T-cell (primary cell): ENCODE measurements at places on chromosomes 2 and 18.

- no peak for DNase-seq
These were observed 322.8 kb downstream of the LRRTM4 start for GRCh38 chr2:77199411-77199810.

- DNase-seq = no peak
These were observed 338.1 kb upstream of the RAB6C start for GRCh38 chr2:129641371-129641770.

- DNase-seq = no peak
These were observed 215.8 kb downstream of the ALPK2 start for GRCh38 chr18:58412844-58413666.

- no peak for DNase-seq
These were observed 11.2 kb downstream of the CASP10 start for GRCh38 chr2:201194097-201194496.

- no peak for DNase-seq
These were observed 101.2 kb upstream of the SLC38A11 start for GRCh38 chr2:165056564-165056963.

GRCh38 chr2:203886661-203887151, 19.1 kb downstream of the CTLA4 start:
- DNase-seq = no peak

DNA sequence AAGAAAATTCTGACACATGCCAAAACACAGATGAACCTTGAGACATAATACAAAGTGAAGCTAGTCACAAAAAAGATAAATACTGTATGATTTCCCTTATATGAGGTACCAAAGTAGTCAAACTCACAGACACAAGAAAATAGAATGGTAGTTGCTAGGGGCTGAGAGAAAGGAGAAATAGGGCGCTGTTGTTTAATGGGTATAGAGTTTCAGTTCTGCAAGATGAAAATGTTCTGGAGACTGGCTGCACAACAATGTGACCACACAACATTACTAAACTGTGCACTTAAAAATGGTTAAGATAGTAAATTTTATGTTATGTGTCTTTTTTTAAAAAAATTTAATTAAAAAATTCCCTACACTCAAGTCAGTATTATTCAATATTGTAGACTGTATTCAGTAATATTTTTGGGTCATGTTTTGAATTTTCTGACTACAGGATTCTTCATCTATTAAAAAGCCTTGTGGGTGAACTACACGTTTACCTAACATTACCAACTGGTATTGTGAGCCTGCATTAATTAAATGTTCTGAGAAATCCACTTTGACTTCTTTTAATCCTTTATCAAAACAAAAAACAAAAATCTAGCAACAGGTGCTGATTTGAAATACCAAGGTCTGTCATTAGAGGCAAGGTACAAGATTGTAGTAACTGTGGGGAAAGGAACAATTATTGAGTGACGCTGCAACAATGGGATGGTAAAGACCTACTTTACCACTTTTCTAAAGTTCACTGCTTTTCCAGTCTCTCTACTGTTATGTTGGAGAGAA, 140.8 kb upstream of the ZFP36L2 start:
- DNase-seq = no peak

DNA sequence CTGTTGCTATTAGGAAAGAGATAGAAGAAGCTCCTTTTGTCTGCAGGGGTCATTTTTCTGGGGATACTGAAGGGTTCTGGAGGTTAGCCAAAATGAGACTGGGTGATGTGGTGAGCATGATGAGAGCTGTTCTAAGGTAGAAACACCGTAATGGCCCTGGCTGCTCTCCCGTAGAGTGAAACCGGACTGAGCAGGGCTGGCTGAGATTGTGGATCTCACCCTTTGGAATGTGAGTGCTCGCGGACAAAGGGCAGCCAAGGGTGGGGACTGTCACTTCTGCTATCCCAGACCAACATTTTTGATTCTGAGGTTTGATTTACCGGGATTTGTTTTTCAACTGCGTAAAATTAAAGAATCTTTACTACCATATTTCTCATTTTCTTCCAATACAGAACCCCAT, 36.2 kb downstream of the TNFRSF11A start:
- DNase-seq = no peak

- no peak for DNase-seq
These were observed 894.5 kb upstream of the POU3F3 start for GRCh38 chr2:103959174-103960128.

DNA sequence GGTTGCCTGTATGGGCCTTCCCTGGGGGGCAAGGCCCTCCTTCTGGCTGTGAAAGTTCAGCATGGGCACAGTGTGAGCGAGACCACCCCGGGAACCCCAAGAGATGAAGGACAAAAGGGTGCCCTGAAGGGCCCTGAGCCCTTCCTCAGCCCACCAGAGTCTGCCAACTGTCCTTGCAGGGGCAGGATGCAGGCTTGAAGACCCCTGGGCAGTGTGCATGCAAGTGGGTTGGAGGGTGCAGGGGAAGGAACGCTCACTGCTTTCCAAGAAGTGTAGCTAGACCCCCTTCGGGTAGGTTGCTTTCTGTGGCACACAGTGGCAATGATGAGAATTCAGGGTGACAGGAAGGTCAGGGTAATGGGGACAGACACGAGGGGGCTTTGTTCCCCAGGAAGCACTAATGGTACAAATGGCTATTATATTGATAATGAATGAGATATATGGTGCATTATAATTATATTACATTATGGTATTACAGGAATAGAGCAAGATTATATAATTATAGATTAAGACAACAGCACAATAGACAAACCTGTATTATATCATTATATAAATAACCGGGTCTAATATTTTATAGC, 228.7 kb downstream of the ATAD2B start:
- DNase-seq = no peak

DNA sequence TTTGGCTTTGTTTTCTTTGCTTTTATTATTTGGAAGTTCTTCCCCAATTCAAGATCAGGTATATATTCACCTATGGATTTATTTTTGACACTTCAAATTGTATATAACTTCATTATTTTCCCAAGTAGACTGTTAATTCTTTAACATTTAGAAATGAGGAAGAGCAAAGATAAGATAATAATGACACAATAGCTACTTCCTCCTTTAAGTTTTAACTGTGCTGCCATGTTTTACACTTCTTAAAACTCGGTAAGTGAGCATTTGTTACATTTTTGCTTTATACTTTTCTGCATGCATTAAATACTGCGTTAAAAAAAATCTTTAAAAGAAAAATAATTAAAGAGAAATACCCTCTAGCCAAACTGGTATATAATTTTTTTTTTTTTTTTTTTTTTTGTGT, 32.5 kb downstream of the SLC66A3 start:
- no peak for DNase-seq

DNA sequence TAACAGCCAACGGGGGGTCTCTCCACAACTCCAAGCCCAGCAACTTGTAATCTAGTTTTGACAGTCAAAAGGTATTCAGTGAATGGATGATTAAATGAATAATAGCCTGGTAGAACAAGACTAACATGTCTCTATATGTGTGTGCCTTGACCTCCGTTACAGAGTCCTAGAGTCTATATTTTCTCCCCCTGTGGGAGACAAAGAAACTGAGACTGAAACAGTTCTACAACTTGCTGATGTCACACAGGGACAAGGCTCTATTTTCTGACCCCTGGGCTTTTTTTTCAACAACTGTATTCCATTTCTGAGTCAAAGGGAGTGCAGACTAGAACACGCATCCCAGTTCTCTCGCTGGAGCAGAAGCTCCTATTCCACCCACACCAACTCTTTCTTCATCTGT, 223.6 kb upstream of the AGAP1 start:
- DNase-seq = no peak

DNA sequence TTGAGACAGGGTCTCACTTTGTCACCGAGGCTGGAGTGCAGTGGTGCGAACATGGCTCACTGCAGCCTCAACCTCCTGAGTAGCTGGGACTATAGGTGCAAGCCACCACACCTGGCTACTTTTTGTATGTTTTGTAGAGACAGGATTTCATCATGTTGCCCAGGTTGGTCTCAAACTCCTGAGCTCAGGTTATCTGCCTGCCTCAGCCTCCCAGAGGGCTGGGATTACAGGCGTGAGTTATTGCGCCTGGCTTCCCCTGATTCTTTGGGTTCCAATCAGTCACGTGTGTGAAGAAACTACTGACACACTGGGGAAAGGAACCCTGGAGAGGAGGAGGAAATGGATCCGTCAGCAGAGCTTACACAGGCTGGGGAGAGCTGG, 22.3 kb upstream of the RAB10 start:
- DNase-seq = no peak
